ENCODE measurements at places on chromosomes 12 and 14.

GRCh38 chr12:114420944-114421335, 15.0 kb upstream of the TBX5 start:
- DNase-seq: no peak

- no peak for DNase-seq
These were observed 21.7 kb downstream of the XRCC3 start for GRCh38 chr14:103693515-103693914.

DNA sequence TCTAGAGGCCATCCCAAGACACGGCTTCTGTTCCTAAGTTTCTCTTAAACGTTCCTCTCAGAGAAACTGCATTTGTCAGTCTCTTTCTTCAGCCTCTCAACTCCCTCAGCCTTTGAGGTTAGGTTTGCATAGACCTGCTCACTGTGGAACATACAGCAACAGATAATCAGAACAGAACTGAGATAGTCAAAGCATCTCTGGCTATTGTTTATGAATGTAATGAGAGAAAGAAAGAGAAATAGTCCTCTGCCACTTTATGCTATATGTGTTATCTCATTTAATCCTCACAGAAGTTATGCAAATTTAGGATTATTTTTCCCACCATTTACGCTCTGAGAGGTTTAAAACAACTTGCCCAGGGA, 190.6 kb downstream of the PHLDA1 start:
- no peak for DNase-seq

DNA sequence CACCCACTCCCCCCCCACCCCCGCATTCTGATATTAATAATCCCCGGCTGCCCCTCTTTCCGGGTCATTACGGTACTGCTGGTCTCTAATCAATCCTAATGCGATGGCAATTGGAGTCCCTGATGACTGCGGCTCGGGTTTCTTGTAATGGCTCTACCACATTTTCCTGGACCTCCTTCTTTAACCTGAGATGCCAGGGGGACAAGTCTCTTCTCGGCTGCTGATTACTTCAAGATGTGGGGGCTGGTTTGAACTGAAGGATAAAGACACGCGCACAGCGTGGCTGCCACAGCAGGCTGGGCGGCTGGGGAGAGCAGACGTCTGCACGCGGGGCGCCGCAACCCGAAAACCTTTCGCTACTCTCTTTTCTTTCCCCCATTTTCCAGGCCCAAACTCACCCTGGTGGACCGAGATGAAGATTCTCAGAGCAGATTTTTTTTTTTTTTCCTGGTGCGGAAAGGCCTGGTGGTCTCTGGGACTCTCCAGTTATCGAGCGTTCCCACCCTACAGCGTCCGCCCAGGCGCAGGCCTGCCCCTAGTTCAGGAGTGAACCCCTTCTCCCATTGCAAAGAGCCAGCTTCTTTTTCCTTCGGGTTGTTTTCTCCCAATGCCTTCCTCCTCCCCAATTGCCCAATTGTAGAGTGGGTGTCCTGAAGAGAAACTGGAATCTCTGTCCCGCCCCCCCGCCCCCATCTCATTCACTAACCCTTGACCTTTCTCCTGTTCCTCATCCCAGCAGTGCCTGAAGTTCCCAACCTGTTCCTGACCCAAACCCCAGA, 6.0 kb upstream of the SIX1 start:
- no peak for DNase-seq

- no peak for DNase-seq
These were observed 22.1 kb downstream of the ACVR1B start for GRCh38 chr12:51973560-51973959.

- DNase-seq: no peak
These were observed 51.8 kb downstream of the PRIMA1 start for GRCh38 chr14:93736378-93737014.

DNA sequence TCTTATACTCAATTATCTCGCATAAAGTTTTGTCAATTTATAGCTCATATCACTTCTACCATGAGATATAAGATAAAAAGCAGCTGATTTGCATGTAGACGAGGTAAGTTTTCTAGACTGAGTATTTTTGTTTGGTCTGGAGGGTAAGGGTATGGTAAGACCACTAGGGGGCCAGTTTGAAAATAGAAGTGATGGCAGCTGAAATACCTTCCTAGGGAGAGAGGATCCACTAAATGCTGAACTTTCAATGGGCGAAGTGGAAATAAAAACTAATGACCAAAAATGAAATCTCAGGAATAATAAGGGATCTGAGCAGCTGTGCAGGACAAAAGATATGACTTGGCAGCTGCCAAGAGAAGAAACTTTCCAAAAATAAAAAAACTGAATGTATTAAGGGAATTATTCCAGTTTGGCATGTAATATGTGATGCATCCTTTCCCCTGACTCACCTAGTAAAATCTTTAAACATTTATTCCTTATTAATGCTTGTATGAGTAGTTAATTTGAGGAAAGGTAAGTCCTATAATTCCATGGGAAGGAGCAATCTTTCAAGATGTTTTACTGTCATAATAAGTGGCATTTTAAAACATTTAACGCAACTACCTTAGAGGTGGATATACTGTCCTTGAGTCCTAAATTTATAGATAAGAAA, 754.5 kb downstream of the C12orf50 start:
- no peak for DNase-seq

DNA sequence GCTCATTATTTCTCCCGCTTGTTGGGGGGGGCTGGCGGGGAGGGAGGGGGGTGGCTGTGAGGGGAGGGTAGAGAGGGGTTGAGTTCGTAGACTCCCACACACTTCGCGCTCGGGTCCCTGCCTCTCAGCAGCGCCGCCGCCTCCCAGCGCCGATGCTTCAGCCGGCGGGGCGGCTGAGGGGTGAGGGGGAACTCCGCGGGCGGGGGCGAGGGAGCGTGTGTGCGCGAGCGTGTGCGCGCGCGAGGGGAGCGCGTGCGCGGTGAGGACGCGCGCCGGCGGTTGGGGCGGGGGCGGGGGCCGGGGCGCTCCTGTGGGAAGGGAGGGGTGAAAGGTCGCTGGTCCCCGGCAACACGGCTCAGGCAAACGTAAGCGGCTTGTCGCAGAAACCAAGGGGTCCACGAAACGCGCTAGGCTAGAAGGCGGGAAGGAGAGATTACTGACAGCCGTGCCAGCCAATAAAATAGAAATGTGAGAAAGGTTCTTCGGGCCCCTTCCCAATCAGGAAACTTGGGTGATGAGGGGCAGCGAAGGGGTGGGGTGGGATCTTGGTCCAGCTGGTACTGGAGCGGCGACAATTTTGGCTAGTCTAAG, 343 bp upstream of the NOVA1 start:
- no peak for DNase-seq

- no peak for DNase-seq
These were observed 46.9 kb upstream of the KCNA1 start for GRCh38 chr12:4862809-4863208.

GRCh38 chr12:103928682-103929045, 1.5 kb upstream of the HSP90B1 start:
- DNase-seq: no peak

DNA sequence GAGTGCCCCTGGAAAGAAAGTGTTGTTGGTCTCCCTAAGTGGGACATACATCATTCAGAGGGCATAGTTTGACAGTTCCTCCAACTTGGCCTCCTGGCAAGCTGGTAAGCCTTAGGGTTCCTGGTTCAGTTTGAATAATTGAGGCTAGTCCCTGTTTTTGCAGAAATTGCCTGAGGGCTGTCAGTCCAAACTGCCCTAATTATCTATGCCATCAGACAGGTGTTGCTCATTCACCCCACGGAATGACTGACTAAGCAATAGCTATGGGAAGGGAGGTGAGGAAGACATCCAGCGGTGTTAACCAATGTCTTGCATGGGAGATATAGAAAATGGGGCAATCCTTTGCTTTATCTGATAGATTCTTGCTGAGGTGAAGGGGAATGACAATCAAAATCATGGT, 37.6 kb downstream of the SPTSSA start:
- no peak for DNase-seq

DNA sequence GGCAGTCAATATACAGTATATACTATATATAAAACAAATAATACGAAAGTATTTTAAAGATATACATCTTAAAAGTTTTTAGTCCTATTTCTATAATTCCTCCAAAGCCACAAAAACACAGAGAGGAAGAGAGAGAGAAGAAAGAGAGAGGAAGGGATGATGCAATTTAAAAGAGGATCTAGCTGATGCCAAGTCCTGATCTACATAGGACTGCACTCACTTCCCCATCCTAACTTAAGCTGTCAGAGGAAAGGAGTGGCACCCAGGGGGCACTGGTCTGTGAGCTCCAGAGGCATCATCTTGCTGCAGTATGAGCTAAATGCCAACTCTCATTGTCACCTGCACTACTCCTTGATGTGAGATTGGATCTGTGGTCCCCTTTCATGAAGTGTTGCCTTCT, 95.8 kb downstream of the C12orf42 start:
- DNase-seq: no peak

DNA sequence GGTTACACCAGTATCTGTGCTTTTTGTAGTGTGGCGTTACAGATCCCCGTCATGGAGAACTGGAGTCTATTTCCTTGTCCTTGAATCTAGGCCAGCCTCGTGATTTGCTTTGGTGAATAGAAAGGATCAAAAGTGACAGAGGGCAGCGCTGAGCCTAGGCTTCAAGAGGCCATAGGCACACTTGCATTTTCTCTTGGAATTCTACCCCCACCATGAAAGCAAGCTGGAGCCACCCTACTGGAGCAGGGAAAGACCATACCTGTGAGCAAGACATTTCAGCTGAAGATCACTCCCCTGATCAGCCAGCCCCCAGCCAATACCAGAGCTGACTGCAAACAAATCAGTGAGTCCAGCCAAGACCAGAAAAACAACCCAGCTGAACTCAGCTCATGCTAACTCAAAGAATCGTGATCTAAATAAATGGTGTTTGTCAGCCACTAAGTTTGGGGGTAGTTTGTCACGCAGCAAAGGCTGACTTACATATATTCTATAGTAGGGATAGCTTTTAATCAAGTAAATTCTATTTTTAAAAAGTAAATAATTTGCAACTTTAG, 521.9 kb upstream of the TBX3 start:
- no peak for DNase-seq

DNA sequence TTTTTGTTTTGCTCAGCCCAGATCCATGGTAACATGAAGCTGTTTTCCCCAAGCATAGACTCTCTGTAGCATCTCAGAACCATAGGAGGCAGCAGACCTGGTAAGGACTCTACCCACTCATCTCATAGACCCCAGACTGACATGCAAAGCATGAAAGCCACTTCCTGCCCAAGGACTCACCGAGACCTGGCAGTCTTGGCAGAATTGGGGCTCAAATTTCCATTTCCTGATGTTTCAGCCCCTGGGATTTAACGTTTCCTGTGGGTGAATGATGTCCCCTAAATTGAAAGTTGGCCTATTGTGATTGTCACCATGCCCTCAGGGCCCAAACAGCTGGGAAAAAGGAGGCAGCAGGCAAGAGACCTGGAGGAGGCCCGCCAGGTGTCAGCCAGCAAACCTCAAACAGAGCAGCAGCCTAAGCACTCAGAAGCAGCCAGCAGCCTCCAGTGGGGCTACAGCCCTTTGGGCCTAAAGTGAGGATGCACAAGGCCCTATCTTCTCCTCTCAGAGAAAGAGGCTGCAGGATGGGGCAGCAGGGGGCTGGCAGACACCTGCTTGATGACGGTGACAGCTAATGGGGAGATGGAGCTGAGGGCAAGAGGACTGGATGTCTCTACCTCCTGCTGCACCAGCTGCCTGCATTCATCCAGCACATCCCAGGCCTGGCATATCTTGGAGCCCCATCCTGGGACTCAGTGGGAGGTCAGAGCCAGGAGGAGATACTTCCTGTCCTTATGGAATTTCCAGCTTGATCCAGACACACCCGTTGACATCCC, 8.5 kb downstream of the KRT85 start:
- DNase-seq: no peak

Data from stimulated activated CD4-positive, alpha-beta T cell treated with anti-CD3 and anti-CD28 coated beads, Interleukin-1b, Interleukin-23, amount 100 ng/mL, for 24 hours (primary cell).